ENCODE measurements at places on chromosomes 7 and 10.

DNA sequence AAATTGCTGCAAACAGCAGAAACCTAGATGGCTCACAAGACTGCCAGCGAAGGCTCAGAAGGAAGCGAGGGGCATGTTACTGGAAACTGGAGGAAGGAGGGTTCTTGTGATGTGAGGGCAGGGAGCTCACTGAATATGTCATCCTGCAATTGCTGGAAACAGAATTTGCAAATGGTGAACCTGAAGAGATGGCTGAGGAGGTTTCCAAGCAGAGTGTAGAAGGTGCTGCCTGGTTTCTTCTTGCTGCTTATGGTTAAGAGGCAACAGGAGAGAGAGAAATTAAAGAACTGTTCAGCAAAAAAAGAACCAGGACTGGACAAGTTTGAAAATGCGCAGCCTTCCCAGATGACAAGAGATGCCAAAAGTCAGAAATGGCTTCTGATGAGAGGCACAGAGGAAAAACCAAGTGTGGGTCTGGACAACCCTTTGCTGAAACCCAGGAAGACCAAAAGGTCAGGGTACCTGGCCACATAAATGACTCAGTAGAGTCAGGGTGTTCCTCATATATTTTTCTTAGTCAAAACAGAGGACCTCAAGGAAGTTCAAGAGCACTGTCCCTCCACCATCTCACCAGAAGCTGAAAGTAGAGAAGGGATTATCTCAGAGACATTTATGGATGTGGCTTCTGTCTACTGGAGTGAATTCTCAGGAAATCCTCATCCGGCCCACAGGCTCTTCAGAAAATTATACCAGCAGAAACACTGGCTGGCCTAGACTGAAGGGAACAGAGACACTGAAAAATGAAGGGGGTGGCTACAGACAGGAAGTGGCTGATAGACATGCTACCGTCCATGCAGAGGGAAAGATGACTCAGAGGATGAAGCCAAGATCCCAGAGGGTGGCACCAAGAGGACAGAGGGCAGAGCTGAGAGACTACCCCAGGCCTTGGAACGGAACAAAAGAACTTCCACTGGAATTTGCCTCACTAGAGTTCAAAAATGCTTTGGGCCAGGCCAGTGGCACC, 10.1 kb downstream of the PAPOLB start:
- DNase-seq = no peak

DNA sequence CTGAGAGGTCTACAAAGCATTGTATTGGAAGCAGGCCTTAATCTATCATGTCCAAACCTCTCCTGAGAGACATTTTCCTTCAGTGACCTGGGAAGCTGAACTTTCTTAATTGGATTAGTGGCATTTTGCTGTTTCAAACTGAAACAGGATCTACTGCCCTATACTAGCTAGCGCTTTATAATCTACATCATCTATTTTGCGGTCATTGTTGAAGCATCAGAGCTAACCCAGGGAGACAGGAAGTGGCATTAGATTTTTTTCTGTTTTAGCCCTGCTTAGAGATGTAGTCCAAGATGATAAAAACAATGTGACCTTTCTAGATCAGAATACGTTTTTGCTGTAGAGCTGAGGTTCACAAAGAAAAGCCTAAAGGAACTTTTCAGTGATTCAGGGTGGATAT, 147.4 kb upstream of the AGR3 start:
- no peak for DNase-seq

DNA sequence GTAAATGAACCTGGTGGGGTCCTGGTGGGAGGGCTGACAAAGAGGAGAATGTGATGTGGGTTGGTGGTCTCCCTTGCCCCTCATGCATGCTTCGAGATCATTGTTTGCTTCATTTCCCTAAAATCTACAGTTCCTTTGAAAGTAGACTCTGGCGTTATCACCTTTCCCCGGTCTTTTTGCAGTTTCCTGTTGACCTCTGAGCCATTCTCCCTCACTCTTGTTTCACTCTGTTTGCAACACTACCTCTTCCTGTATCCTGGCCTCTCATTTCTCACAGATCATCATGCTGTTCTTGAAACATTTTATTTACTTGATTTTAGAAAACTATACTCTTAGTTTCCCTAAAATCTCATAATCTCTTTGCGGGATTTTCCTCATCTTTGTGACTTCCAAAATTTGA, 179.8 kb downstream of the WNT2 start:
- no peak for DNase-seq

GRCh38 chr10:98666276-98666675, 219.5 kb upstream of the HPS1 start:
- DNase-seq = no peak

- no peak for DNase-seq
Measured at GRCh38 chr7:157656195-157656769, 319.5 kb downstream of the DNAJB6 start.

GRCh38 chr10:80708808-80709207, 171.1 kb downstream of the SH2D4B start:
- no peak for DNase-seq

GRCh38 chr10:86756511-86757112, at the start of gene BMPR1A:
Gene BMPR1A, plus strand, starts transcription at chr10:86756619. Its CDS starts 119,400 bp downstream, at chr10:86876019.
- no peak for DNase-seq

- no peak for DNase-seq
Measured at GRCh38 chr10:15487376-15487775, 116.3 kb upstream of the FAM171A1 start.

GRCh38 chr7:112262855-112263487, 56.5 kb downstream of the ZNF277 start:
- no peak for DNase-seq

GRCh38 chr10:3763035-3763456, 22.0 kb downstream of the KLF6 start:
- no peak for DNase-seq
